Pancreas (tissue), 10 donors: ENCODE measurements at places on chromosomes 4 and X. TPM values are rescaled to one million over a fixed set of nuclear protein-coding genes. Genes with fewer than 3 reads are reported as not detected.

DNA sequence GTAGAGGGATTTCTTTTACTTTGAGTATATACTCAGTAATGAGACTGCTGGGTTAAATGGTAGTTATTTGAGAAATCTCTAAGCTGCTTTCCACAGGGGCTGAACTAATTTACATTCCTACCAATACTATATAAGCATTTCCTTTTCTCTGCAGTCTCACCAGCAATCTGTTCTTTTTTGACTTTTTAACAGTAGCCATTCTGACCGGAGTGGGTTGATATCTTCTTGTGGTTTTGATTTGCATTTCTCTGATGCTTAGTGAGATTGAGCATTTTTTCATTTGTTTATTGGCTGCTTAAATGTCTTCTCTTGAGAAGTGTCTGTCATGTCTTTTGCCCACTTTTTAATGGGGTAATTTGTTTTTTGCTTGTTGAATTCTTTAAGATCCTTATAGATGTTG, 43.3 kb downstream of the SPCS3 start:
- no peaks in the 10 kb centered on the region for H3K27me3 ChIP-seq
- no peak for DNase-seq
- no peaks in the 10 kb centered on the region for H3K36me3 ChIP-seq
- H3K4me3 ChIP-seq: no peak overlapping the region

- no peak overlapping the region for H3K27ac ChIP-seq
- H3K4me3 ChIP-seq: no peak overlapping the region
- no peak for DNase-seq
Observed at GRCh38 chr4:39565878-39566600, 38.8 kb upstream of the UGDH start.

RTL3 gene
- not detected for polyA plus RNA-seq

NHS gene
- 0.70 TPM for polyA plus RNA-seq

RAI2 gene
- 14.7 TPM for polyA plus RNA-seq

FMR1NB gene
- not detected for polyA plus RNA-seq
